NCI-H460 (cell line): ENCODE measurements at places on chromosomes 7 and 10.

DNA sequence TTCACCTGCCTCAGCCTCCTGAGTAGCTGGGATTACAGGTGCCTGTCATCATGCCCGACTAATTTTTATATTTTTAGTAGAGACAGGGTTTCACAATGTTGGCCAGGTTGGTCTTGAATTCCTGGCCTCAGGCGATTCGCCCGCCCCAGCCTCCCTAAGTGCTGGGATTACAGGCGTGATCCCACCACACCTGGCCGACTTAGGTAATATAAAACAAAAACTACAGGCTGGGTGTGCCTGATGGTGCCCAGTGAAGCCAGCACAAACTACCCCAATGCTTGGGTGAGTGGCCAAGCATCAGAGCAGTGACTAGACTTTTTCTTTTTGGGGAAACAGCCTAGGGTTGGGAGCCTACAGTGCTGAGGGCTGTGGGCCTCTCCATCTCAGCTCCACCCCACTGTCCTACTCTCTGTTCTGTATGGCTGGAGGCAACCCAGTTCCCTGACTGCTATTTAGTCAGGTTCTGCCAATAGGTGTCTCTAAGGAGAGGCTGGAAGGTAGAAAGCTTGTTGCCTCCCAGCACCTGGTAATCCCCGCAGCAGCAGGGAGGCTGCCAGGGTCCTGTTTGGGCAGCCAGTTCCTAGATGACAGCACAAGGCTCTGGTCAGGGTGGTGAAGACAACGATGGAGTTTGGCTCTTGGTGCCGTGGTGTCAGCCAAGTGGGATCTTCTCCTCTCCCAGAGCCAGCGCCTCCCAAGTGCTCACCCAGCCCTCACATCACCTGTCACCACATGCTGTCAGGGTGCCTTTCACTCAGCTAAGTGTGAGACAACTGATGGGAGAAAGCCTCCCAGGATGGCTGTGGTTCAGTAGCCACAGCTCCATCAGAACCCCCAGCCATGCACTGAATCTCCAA lies 10.4 kb upstream of the NACAD start:
- DNase-seq, result no peak

- no peak for DNase-seq
Observed at GRCh38 chr10:61801484-61801883, 100.0 kb upstream of the ARID5B start.

- no peak for DNase-seq
Observed at GRCh38 chr10:133126431-133127290, 33.4 kb upstream of the KNDC1 start.

- DNase-seq, result peak; percentile 51
Observed at GRCh38 chr7:102129636-102130370, 156.9 kb upstream of the SH2B2 start.

GRCh38 chr7:155281398-155281969 lies 16.2 kb upstream of the INSIG1 start:
- DNase-seq, result no peak

GRCh38 chr7:6232116-6232515 lies 40.3 kb downstream of the CYTH3 start:
- DNase-seq, result no peak

DNA sequence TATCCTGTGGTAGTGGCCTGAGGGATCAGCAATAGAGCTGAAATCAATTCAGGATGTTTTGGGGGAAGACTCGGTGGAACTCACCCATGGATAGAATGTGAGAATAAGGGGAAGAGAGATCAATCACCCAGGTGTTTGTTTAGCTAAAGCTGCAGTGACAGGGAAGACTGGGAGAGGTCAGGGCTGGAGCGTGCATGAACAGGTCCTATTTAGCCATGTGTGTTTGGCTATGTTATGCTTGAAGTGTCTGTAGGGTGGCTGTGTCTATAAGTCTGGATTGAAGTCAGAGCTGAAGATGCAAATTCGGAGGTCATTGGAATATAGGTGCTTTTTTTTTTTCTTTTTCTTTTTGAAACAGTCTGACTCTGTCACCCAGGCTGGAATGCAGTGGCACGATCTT lies 4.6 kb downstream of the ATP6V1F start:
- no peak for DNase-seq

GRCh38 chr7:100626530-100627237 lies 14.3 kb downstream of the MOSPD3 start:
- DNase-seq, result peak; percentile 80

DNA sequence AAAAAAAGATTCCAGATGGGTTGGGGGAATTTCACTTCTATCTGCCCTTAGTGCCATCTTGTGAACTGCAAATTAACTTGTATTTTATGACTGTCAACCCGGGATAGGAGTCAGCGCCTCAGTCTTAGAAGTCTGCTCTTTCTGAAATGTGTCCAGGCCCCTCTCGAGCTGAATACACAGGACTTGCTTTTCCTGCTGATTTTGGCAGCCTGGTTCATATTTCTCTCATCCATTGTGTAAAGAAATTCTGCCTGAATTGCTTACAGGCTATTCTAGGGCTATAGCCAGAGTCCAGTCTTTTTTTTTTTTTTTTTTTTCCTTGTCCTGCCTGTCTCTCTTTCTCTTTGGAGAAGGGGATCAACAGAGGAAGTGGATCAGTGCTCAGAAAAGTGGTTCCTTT lies 24.6 kb downstream of the GATA3 start:
- no peak for DNase-seq

DNA sequence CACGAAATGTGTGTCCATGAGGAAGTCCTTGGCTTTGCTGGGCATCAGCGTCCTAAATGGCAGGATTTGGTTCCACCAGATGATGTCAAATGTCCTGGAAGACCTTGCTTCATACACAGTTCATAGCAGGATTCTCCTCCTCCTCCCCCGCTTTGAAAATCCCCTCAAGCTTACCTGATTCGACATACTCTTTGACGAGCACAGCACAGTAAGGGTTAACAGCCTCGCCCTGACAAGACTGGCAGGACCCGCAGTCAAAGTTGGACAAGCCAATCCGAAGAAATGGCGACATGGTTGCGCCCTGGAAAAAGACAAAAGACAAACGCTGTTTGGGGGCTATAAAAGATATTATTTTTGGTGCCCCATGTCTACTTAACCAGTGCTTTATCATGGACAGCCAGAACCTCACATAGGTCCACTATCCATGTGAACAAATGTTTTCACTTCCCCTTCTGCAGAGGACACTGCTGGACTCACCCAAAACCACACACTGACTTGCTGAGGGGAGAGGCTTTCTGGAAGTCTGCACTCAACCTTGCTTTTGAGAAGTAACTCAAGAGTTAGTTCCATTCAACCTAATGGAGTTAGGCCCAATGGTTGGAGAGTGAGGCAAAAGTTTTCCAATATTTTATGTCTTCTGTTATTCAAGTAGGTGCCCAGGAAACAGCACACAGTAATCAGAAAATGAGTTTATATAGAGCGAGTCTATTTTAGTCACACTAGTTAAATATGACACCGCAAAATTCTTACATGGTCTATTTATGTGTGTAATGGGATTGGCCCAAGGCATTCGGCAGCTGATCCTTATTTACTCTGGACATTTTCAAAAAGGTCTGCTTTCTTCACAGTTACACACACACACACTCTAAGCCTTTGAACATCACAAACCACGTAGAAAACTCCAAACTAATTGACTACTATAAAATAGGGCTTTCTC lies 65.0 kb downstream of the PRKCQ start:
- no peak for DNase-seq

GRCh38 chr10:116183733-116184511 lies 89.1 kb downstream of the GFRA1 start:
- DNase-seq, result no peak

GRCh38 chr10:50385624-50386023 lies 134.3 kb upstream of the ASAH2 start:
- DNase-seq, result no peak

- DNase-seq, result peak; percentile 70
Observed at GRCh38 chr7:75866489-75867389, 12.1 kb upstream of the RHBDD2 start.

- no peak for DNase-seq
Observed at GRCh38 chr10:28180654-28181053, 122.2 kb downstream of the MPP7 start.
